ENCODE measurements at places on chromosomes 4 and X.

DNA sequence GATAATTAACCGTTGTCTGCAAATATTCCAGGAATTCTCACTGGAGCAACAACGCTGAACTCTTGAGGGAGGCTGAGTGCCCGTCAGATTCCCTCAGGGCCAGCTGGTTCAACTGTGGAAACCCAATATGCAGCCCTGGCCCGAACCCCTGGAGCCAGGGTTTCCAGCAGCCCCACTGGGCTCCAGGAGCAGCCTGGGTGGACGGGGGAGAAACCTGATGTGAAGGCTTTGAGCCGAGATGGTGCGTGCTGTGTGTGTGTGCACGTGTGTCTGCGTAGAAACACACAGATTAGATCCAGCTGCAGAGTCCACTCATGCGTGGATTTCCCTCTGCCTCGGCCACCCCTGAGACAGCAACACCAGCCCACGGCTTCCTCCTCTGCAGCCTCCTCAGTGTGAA lies 19.4 kb upstream of the SLC25A6 start:
- no peak overlapping the region for H3K4me3 ChIP-seq
- no peaks in the 10 kb centered on the region for H3K36me3 ChIP-seq
- H3K27ac ChIP-seq, result no peak overlapping the region
- no peak for DNase-seq
- H3K4me1 ChIP-seq, result no peaks in the 10 kb centered on the region

- no peaks in the 10 kb centered on the region for H3K4me1 ChIP-seq
- no peaks in the 10 kb centered on the region for H3K36me3 ChIP-seq
- peak within 1 kb of the TSS; percentile 48 for H3K27ac ChIP-seq
- peak within 1 kb of the TSS; percentile 50 for H3K4me3 ChIP-seq
- peaks cover 76% of the 10 kb centered on the region for H3K27me3 ChIP-seq
These were observed at the start of gene HHIP for GRCh38 chr4:144645631-144646522. TSS of gene HHIP (plus strand) at chr4:144646156. CDS start at chr4:144646676, 520 bp downstream.

- H3K4me3 ChIP-seq, result no peak overlapping the region
- no peak overlapping the region for H3K27ac ChIP-seq
- no peaks in the 10 kb centered on the region for H3K27me3 ChIP-seq
- DNase-seq, result no peak
These were observed 335.7 kb downstream of the FSTL5 start for GRCh38 chr4:161828061-161828460.

GRCh38 chr4:83282049-83282535 lies 2.5 kb downstream of the COQ2 start:
- H3K27ac ChIP-seq, result no peak overlapping the region
- no peaks in the 10 kb centered on the region for H3K36me3 ChIP-seq
- DNase-seq, result peak; percentile 43
- H3K4me1 ChIP-seq, result peaks cover 37% of the 10 kb centered on the region

GRCh38 chr4:186624951-186625350 lies 69.6 kb upstream of the MTNR1A start:
- no peak overlapping the region for H3K4me3 ChIP-seq
- H3K27ac ChIP-seq, result no peak overlapping the region
- H3K27me3 ChIP-seq, result no peaks in the 10 kb centered on the region

GRCh38 chrX:68695206-68695845 lies 47.9 kb downstream of the STARD8 start:
- H3K27ac ChIP-seq, result no peak overlapping the region
- peak overlapping the region; percentile 53 for H3K4me3 ChIP-seq
- DNase-seq, result no peak
- no peaks in the 10 kb centered on the region for H3K36me3 ChIP-seq
- no peaks in the 10 kb centered on the region for H3K4me1 ChIP-seq

- H3K36me3 ChIP-seq, result no peaks in the 10 kb centered on the region
- peak overlapping the region; percentile 94 for H3K4me3 ChIP-seq
- H3K27me3 ChIP-seq, result no peaks in the 10 kb centered on the region
- peak; percentile 62 for DNase-seq
- H3K4me1 ChIP-seq, result peaks cover 17% of the 10 kb centered on the region
- peak overlapping the region; percentile 98 for H3K27ac ChIP-seq
These were observed 994 bp downstream of the GALNT7 start for GRCh38 chr4:173169428-173170181.

DNA sequence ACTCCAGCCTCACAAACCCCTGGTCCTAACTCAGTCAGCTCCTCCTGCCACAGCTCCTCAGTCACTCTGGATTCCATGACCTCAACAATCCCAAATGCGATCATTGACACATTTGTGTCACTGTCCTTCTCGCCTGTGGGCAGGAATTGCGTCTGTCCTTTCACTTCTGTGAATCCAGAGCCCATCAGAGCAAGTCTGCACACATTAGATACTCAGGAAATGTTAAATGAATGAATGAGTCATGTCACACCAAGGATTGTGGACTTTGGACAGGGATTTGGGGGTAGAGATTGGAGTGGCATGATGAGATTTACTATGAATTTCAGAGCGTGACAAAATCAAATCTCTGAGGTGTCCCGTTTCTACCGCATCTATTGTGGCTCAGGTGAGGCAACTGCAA lies 11.8 kb upstream of the CLDN24 start:
- H3K27me3 ChIP-seq, result no peaks in the 10 kb centered on the region
- H3K4me1 ChIP-seq, result no peaks in the 10 kb centered on the region
- no peak for DNase-seq
- no peak overlapping the region for H3K27ac ChIP-seq

GRCh38 chr4:129110931-129111330 lies 15.0 kb downstream of the C4orf33 start:
- H3K36me3 ChIP-seq, result peaks cover 4% of the 10 kb centered on the region
- H3K4me1 ChIP-seq, result no peaks in the 10 kb centered on the region
- no peaks in the 10 kb centered on the region for H3K27me3 ChIP-seq
- DNase-seq, result no peak

- H3K4me3 ChIP-seq, result no peak overlapping the region
- no peaks in the 10 kb centered on the region for H3K36me3 ChIP-seq
- H3K27ac ChIP-seq, result no peak overlapping the region
- no peaks in the 10 kb centered on the region for H3K27me3 ChIP-seq
- DNase-seq, result no peak
- no peaks in the 10 kb centered on the region for H3K4me1 ChIP-seq
These were observed 19.8 kb upstream of the TMLHE start for GRCh38 chrX:155632431-155633100.

GRCh38 chrX:120790118-120790517 lies 85.5 kb downstream of the CT47B1 start:
- no peak overlapping the region for H3K4me3 ChIP-seq
- no peaks in the 10 kb centered on the region for H3K27me3 ChIP-seq
- no peaks in the 10 kb centered on the region for H3K4me1 ChIP-seq
- DNase-seq, result peak; percentile 12
- no peaks in the 10 kb centered on the region for H3K36me3 ChIP-seq
- H3K27ac ChIP-seq, result no peak overlapping the region

DNA sequence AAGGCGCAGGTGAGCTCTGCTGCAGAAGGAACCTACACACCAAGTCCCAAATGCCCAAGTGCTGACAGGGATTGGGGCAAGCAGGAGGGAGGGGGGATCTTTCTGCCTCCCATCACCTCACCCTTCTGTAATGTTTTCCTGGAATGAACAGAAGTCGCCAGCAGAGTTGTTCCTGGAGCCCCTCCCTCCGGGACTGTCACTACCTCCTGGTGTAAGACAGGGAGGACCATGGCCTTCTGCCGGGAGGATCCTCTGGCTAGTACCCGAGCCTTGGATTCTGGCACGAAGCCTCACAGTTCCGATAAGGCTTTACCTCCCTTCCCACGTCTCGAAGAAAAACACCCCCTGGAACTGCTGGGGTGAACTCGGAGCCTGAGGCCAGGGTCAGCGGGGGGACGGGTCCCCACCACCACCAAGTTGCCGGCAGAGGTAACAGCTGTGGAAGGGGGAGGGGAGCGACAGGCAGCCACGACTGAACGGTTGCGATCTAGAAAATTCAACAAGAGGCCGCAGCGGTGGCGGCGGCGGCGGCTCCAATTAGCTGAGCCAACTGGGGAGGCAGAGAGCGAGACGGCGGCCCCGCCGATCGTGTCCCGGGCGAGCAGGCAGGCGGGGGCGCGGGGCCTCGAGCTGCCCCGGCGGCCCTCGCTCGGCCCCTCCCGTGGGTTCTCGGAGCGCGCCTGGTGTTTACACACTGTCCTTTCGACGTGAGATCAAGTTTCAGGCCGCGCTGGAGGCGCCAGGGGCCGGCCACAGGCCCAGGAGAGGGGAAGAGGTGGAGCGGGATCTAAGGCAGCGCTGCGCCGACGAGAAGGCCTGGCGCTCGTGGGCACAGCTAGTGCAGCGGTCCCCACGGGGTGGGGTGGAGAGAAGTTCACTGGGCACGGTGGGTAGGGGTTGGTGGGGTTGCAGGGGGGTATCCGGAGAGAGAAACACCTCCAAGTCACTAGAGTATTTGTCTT lies 53.7 kb upstream of the BCOR start:
- DNase-seq, result no peak
- H3K27ac ChIP-seq, result no peak overlapping the region
- H3K27me3 ChIP-seq, result no peaks in the 10 kb centered on the region
- H3K4me3 ChIP-seq, result no peak overlapping the region
- no peaks in the 10 kb centered on the region for H3K36me3 ChIP-seq

DNA sequence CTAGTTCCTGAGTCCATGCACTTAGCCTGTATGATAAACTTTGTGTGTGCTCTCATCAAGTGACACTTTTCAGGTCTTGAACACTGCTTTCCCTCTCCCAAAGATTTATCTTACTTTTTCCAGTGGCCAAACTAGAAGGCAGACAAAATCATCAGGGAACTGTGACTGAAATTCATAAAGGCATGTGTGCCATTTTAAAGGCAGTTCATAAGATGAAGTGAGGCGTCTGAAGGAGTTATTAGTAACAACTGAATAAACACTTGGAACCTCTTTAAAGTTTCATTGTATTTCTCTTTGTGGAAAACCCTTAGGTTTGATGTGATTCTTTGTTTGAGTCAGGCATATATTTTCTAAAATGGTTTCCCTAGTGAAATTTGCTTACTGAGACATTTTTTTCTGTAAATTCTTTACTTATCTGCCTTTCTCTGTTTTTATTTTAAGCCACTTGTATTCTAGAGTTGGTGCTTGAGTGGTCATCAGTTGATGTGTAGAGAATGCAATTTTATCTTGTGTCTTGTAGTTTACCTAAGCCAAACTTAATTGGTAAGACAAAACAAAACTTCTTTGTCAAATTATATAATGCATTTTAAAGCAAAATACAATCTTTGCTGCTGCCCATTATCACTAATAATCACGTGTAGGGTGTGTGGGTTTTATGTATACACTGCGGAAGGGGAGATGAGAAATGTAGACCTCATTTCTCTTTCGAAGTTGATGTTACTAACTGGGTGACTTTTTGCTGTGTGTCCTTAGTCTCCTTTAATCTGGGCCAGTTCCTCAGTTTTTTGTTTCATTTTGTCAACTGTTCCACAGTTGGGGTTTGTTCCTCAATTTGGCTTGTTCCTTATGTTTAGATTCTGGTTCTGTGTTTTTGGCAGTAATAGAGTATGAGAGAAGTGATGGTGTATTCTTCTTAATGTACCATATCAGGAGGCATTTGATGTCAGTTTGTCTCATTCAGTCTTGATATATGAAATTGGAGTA lies 56.8 kb downstream of the RBPJ start:
- no peaks in the 10 kb centered on the region for H3K36me3 ChIP-seq
- H3K27ac ChIP-seq, result no peak overlapping the region
- H3K27me3 ChIP-seq, result no peaks in the 10 kb centered on the region
- no peak for DNase-seq

- H3K27me3 ChIP-seq, result no peaks in the 10 kb centered on the region
- no peaks in the 10 kb centered on the region for H3K4me1 ChIP-seq
These were observed 28.4 kb downstream of the LEF1 start for GRCh38 chr4:108140328-108140727.

DNA sequence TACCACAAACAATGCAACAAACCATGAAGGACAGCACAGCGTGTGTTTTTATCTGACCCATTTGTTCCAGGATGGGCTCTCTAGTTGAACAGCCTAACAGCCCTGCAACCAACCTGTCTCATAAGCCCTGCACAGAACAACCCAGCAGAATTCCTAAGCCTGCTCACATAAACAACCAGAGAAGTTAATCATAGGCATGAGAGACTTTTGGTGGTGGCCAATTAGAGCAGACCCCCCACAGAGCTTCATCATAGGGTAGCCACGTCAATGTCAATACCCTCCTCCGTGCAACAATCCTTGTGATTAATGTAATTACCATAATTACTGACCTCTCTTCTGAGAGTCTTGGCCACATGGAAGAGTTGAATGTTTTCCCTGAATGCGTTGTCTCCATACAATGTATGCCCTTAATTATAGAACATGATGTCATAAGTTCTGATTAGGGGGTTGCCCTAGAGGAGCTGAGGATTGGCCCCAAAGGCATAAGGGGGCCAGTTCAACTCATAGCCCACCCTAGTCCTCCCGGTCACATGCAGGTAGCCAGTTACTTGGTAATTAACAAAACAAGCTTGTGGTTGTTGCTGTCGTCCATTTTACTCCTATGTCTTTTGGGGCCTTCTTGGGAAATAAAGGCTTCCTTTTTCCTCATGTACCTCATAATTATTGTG lies 92.7 kb downstream of the SYNPO2 start:
- peak overlapping the region; percentile 19 for H3K27ac ChIP-seq
- no peaks in the 10 kb centered on the region for H3K4me1 ChIP-seq
- no peaks in the 10 kb centered on the region for H3K27me3 ChIP-seq
- no peaks in the 10 kb centered on the region for H3K36me3 ChIP-seq
- no peak for DNase-seq

Measured in transverse colon (tissue), 4 donors.